ENCODE measurements at places on chromosomes 16 and 17.
A peak's percentile ranks its signal among the peaks of the same experiment; 100 is the strongest.

DNA sequence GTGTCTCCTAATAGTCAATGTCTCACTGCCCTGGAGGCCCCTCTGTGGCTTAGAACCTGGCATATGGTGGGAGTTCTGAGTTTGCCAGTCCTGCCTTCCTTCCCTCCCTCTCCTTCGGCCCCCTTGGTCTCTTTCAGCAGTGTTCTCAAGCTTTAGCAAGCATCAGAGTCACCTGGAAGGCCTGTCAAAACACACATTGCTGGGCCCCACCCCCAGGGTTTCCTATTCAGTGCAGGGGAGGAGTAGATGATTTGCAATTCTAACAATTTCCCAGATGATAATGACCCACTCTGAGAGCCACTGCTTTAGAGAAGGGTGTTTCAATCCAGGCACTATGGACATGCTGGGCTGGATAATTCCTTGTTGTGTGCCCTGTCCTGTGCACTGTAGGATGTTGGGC, 26.4 kb upstream of the TMEM220 start:
- DNase-seq, result no peak

GRCh38 chr16:47983999-47984580, 171.7 kb downstream of the ABCC12 start:
- DNase-seq, result no peak

DNA sequence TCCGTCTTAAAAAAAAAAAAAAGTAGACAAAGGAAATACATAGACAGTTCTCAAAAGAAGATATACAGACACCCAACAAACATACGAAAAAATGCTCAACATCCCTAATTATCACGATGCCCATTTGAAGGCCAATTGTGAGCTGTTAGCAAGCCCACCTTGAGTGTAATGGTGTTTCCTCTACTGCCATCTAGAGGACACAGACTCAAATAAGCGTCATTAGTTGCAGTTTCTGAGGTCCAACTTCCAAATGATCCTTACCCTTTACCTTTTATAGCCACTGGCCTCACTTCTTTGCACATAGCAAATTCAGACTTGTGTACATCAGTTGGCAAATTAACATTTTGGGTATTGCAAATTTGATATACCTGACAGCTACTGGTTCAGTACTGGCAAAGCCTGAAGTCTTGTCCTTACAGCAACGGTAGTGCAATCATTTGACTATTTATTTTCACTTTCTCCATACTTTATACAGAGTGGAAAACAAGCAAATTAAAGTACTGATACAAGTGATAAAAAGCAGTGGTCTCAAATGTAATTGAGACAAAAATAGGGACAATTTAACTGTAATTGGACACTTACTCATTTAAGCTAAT, 536.3 kb upstream of the EEF2KMT start:
- DNase-seq, result peak; percentile 21

DNA sequence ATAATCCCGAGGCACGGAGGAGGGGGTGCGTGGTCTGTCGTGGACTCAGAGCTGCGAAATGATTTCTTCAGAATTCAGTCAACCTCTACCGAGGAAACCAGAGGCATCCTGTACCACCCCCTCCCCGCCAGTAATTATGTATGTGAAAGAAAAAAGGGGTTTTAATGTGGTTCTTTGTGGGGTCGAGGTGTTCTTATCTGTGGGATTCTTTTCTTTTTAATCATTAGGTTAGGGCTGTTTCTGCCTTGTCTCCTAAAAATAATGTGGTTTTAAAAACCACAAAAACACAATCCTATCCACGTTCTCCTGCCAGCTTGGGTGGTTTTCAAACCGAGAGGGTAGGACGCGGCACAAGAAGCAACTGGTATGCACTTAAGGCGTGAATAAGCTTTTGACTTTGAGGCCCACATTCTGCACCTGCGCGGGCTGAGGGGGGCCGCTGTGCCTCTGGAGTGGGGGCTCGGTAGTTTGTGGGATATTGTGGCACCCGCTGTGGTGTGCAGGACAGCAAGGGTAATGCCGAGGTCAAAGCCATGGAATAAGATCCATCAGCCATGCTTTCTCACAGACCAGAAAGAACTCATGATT, 1.0 kb downstream of the SLC47A1 start:
- DNase-seq, result peak; percentile 16
